ENCODE measurements at places on chromosomes 7 and 10.
A peak's percentile ranks its signal among the peaks of the same experiment; 100 is the strongest.

GRCh38 chr7:2231992-2232765 lies 566 bp downstream of the MAD1L1 start:
- no peak for DNase-seq

DNA sequence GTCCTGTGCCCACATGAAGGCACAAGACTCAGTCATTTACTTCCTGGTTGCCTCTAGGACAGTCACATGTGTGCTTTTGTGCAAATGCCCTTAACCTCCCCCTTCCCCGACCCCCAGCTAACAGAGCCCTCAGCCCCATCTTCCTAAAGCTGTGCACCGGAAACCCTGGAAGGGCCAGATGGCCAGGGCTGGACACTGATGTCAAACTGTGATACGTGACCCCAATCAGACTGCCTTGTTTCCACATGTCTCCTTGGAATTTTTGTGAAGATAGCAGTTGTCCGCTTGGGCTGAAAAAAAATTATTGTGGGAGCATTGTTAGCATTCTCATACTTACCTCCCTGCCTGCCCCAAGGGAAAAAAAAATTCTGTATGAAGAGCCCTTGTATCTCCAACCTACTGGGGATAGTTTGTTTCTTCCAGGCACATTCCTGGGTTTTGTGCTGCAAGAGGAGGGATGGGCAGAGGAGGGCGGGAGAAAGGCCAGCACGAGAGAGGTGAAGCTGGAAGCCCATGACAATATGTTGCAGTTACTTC lies 17.0 kb upstream of the ADAM12 start:
- no peak for DNase-seq

GRCh38 chr10:122112021-122112616 lies 123.2 kb downstream of the TACC2 start:
- no peak for DNase-seq

- no peak for DNase-seq
Measured at GRCh38 chr7:108809356-108809755, 239.7 kb downstream of the DNAJB9 start.

- no peak for DNase-seq
Measured at GRCh38 chr10:71603150-71603549, 116.4 kb downstream of the C10orf105 start.

DNA sequence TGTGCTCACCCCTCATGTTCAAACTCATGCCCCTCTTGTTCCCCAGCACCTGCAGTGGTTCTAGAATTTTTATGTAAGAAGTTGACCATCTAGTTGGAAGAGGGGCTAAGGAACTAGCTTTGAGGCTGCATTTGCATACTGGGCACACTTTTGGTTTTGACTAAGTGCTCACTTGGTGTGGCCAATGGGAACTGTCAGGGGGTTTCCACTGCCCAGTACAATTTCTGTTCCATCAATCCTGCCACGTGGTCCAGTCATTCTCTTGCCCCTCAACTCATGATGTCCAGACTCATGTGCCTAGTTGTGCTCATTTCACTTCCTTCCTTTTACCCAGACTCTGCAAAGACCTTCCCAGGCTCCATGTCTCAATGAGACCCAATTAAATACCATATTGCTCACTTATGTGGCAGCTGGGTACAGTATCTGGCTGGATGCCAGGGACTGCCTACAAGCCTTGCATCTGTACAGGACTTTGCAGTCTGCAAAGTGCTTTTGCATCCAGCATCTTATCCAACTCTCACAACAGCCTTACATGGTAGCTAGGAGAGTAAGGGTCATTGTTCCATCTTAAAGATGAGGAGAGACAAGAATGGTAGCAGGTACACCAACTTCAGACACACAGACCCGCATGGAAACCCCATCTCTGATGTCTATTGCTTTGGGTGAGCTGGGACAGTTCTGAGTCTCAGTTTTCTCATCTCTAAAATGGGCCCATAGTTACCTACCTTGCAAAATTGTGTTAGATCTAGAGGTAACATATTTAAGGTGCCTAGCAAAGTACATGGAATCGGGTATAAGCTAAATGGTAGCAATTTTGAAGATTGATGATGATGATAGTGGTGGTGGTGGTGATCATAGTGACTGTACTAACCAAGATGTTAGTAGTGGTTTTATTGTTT lies 30.1 kb upstream of the KCNMA1 start:
- DNase-seq = peak; percentile 64

DNA sequence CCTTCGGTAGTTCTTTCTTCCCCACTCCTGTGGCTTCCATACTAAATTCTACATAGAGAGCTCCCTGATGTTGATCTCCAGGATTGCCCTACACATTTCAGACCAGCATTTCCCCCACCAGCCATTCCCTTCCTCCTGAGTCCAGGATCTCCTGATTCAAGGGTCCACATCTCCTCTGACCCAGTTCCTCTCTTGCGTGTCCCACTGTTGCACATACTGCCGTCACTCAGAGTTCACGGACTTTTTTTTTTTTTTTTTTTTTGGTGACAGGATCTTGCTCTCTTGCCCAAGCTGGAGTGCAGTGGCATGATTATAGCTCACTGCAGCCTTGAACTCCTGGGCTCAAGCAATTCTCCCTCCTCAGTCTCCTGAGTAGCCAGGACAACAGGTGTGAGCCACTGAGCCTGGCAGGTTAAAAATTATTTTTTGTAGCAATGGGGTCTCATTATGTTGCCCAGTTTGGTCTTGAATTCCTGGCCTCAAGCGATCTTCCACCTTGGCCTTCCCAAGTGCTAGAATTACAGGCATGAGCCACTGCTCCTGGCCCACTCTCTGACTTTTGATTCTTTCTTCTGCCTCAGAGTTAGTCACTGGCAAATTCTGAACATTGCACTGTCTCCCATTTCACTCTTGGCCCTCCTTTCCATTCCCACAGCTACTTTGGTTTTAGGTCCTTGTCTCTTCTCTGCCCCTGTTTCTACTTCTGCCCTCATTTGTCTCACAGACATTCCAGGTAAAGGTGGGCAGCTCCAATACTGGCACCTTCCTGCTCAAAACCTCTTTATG lies 29.6 kb upstream of the ZRANB1 start:
- DNase-seq = no peak

DNA sequence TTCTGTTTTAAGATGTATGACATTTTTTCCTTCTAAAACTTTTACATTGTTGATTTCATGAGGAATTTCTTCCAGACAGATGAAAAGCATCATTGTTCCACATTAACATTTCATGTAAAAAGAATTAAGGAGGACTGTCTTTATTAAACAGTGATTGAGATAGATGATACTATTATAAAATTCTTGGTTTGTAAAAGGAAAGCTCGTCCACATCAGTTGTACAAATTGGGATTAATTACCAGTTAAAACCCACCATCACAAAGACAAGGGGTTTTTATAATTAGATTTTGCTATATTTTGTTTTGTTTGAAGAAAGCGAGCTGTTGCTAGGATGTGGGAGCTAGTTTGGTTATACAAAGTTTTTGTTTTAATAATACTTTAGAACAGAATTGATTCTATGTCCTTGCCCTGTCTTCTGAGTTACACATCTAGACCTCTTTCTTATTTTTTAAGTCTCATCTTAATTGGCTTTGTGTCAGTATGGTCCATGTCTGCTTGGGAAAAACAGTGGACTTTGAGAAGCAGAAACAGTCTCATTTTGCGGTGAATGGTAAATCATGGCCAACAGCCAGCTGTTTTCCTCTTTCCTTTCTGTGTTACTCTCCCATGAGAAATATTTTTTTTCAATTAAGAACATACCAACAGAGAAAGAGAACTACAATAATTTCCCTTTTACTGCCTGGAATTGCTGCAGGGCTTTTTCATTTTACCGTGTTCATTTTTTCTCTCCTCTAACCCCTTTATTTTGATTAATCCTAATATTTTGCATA lies 3.2 kb downstream of the TES start:
- no peak for DNase-seq

GRCh38 chr7:461453-462172 lies 58.0 kb downstream of the PDGFA start:
- DNase-seq = no peak

- DNase-seq = no peak
Measured at GRCh38 chr7:94955807-94956206, 48.4 kb downstream of the PPP1R9A start.

DNA sequence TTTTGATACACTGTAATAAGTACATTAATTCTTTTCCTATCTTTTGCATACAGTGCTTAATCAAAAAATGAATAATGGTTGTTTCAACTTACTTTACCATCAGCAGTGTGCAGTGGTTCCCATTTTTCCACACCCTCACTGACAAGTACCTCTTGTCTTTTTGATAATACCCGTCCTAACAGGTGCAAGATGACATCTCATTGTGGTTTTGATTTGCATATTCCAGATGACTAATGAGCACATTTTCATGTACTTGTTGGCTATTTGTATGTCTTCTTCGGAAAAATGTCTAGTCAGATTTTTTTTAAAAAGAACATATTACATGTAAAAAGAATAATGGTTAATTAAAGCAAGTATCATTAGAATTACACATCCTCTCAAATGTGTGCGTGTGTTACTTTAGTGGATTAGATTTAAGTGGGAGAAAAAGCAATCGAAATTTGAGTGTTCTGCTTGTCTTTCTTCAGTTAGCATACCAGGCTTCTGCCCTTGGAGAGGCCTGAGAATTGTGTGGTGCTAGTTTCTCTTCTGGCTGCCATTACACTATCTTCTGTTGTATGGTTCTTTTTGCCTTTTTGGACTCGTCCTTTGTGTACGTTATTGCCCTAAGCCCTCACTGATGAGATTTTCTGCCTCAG lies 291.2 kb downstream of the AUTS2 start:
- peak; percentile 8 for DNase-seq

DNA sequence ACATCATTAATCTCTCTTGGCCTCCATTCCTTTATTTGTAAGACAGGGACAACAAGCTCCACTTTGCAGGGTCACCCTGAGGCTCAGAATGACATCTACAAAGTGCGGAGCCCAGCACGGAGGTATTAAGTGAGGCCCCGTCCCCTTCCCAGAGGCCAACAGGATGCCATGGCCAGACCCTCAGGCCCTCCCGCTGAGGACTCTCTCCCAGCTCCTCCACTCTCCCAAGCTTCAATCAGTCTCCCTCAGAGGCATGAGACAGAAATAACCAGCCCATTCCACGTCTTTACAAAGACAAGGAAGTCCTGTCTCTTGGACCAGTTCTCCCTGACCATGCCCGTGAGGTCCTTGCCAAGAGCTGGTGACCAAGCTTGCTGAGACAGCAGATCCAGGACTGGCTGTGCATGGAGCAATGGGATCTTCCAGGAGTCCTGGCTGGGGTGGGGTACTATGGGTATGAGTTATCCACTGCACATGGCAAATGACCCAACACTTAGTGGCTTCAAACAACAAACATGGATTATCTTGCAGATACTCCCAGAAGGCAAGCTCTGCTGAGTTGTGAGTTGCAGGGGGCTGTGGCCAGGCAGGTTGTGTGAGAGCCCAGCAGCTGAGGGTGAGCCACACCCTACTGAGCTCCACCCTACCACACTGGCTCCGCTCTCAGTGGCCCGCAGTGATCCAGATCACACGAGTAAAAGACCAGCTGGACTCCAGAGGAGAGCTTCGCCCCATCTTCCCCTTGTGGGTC lies 4.3 kb upstream of the PPIF start:
- no peak for DNase-seq

- DNase-seq = no peak
Measured at GRCh38 chr10:61163403-61163802, 219.4 kb upstream of the RHOBTB1 start.

DNA sequence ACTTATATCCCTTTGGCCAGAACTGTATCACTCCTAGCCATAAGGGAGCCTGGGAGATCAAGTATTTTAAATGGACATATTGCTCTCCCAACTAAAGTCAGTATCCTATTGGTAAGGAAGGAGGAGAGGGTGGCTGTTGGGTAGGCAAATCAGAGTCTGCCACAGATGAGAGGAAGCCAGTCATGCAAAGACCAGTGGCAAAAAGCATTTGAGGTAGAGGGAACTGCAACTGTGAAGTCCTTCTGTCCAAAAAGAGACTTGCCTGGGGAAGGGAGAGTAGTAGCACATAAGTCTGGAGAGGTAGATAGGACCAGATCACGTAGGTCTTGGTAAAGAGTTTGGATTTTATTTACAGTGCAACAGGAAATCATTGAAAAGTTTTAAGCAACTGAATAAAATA lies 8.8 kb upstream of the CCNJ start:
- DNase-seq = no peak

DNA sequence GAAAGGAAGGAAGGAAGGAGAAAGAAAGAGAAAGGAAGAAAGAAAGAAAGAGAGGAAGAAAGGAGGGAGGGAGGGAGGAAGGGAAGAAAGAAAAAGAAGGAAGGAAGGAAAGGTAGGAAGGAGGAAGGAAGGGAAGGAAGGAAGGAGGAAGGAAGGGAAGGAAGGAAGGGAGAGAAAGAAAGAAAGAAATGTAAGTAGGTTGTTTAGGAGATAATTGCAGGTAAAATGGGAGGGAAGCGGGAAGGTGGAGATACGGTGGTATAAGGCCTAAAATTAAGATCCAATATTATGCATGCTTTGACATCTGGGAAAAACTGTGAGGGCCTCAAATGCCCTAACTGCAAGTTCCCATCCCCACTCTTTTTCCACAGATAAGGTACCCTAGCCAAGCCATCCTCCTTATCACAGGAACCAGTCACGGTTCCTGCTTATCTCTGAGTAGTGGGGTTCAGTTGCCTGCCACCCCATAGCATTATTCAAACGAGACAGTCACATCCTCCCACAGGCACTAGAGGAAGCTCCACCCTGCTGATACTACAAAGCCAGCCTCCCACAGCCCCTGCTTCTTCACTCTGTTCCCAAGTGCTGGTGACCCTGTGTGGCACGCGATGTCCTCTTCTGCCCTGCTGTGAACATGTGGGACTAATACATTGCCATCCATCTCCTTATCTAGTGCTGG lies 28.7 kb downstream of the ST8SIA6 start:
- DNase-seq = no peak

DNA sequence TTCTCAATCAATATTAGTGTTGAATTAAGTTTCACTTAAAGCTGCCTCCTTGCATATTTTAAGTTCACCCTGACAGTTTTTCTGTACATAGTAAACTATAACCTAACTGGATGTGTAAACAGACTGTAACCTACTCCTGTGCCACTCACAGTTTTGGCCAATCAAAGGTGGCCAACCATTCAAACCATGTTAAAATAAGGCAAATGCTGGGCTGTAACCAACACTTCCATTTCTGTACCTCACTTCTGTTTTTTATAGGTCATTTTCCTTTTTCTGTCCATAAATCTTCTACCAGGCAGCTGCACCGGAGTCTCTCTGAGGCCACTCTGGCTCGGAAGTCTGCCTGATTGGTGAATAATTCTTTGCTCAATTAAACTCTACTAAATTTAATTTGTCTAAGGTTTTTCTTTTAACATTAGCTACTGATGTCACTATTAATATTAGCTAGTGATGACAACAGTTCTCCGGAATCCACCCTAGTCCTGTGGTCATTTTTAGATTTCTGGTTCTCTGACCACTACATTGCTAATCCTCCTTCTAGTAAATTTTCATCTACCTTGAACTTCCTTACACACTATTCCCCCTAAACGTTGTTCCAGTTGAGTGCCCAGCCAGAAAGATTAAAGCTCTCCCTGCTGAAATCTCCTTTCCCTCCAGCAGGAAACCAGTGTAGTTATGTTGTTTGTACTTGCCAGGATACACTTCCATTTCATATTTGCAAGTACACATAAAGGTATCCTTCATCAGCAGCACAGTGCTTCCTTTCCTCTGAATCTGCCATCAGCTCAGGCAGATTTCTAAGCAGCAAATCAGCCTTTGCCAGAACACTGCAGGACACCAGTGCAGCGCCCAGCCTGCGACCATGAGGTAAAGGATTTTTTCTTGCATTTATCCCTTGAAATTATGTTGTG lies 18.6 kb upstream of the IFIT2 start:
- no peak for DNase-seq

Measured in NCI-H345 (cell line).